ENCODE measurements at places on chromosomes 12 and 14.

GRCh38 chr14:24556756-24557155 lies 19.3 kb downstream of the CTSG start:
- DNase-seq: no peak

DNA sequence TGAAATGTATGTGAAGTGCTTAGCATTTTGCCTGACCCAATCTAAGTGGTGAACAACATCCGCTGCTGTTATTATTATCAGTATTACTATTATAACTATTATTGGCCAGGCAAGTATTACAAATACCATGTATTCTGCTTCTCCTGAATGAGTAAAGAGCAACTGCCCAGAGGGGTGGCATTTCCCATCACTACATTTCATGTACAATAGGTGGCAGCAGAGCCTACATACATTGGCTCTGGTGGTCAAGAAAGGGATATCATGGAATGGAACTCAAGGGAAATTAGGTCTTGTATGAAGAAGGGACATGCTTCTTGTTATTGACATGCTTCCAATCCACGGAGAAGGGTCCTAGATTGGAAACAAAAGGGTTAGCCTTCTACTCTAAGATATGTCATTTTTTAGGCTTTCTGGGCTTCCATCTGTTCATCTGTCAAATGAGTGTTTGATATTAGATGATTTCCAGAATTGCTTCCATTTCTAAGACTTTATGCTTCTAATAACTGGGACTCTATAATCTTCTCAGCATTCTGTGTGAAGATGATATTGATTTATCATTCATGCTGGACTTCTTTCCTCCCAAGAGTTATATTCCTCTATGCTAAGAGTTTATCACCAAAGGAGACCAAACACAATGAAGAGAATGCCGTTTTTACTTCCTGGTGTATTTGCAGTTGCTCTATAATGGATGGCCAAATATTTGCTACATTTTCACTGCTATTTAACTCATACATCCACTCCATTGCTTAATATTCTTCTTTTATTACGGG lies 239.1 kb downstream of the SSPN start:
- peak; percentile 6 for DNase-seq

DNA sequence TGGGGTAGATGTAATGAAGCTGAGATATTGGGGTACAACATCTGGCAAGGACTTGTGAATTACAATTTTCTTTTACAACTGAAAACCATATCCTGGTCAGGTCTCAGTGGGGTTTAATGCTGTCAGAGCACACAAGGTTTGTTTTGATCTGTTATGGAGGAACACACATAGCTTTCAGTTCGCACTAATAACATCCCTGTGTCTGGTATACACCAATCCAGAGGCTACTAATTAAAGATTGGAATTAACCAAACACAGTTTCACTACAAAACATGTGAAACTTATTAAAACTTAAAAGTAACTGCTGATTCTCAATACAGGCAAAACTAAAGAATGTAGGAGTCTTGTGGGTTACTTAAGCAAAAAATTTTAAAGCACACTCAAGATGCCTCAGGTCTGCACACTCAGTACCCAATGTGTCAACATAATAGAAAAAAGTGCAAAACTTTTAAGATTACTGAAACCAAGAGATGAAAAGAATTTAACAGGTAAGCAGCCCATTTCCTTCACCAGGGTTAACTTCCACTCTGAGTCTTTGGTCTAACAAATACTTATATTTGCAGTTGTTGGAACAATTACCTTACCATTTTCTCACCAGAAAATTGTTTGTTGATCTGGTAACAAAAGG lies 77.4 kb downstream of the LLPH start:
- no peak for DNase-seq

DNA sequence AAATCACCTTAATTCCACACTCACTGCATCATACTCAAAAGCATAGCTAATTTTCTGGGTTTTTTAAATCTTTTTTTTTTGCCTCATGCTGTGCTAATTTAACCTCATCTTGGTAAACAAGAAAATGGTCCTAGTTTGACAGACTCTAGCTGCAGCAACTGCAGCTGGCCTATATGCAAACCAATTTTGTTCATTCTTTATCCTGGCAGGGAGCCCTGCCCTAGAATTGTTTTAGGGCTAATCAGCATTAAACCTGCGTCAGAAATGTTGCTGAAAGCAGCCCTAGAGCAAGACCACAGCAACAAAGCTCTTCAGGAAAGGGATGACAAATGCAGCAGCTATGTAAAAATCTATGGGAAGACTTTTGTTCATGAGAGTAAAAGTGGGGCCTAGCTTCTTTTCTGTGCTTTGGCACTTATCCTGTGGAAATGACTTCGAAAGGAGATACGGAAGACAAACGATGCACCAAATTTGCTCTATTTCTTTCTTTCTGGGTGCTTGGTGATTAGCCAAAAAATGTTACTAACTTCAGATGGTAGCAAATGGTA lies 72.2 kb downstream of the DENND5B start:
- DNase-seq: no peak

DNA sequence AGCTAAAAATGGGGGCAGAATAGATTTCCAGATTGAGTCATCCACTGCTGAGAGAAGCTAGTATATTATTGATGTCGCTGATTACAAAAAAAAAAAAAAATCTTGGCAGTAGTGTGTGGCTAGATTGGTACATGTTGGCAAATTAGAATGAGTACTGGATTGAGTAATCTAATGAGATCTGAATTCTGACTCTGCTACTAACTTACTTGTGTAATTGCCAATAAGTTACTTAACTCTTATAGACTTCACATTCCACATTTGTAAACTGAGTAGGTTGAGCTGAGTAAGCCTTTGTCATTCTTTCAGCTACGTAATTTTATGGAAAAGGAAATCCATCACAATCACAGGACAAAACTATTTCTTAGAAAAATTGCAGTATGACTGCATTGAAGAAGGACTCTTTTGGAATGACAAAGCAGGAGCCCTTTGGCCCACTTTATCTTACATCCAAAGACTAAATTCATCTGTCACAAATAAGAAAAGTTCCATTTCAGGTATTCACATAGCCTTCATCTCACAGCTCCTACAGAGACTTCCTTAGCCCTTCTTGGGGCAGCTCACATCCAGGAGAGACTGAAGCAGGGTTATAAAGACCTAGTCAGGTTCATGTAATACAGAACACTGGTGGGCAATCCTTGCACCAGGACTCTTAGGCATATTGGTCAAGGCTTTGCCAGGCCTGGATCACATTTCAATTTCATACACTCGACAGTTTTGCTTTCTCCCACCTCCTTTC lies 197.3 kb upstream of the CPNE8 start:
- no peak for DNase-seq

GRCh38 chr12:107917912-107918800 lies 143.7 kb downstream of the ASCL4 start:
- no peak for DNase-seq

DNA sequence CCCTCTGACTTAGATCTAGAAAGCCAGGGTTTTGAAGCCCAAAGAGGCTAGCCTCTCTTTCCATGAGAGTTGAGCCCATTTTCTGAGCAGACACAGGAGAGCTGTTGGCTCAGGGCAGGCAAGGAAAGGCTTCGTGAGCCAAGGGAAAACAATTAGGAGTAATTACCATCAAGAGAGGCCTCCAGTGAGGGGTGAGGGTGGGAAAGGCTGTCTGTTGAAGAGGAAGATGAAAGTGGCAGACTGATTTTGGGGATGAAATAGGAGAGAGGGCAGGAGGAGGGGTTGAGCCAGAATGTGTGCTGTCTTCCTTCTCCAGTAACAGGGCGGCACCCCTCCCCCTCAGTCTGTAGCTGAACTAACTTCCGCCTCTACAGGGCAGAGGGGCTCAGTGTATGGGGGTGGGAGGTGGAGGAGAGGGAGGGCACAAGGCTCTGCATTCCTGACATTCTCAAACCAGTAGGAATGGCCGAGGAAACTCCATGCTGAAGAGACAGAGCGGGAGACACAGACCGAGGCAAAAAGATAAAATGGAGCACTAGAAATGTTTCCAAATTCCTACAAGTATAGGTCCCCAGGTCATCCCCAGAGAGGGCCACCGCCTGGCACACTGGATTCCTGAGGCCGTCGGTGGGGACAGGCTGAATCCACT lies 33.1 kb upstream of the COL2A1 start:
- DNase-seq: no peak

DNA sequence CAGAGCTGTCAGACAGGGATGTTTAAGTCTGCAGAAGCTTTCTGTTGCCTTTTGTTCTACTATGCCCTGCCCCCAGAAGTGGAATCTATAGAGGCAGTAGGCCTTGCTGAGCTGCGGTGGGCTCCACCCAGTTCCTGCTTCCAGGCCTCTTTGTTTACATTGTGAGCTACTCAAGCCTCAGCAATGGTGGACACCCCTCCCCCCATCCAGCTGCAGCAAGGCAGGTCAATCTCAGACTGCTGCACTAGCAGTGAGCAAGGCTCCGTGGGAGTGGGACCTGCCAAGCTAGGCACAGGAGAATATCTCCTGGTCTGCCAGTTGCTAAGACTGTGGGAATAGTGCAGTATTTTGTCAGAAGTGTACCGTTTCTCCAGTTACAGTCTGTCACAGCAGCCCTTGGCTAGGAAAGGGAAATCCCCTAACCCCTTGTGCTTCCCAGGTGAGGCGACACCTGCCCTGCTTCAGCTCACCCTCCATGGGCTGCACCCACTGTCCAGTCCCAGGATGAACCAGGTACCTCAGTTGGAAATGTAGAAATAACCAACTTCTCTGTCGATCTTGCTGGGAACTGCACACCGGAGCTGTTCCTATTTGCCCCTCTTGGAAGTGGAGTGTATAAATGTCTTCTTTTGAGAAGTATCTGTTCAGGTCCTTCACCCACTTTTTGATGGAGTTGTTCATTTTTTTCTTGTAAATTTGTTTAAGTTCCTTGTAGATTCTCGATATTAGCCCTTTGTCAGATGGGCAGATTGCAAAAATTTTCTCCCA lies 213.5 kb upstream of the SLC38A2 start:
- peak; percentile 48 for DNase-seq

GRCh38 chr12:57840726-57841125 lies 5.8 kb downstream of the CTDSP2 start:
- DNase-seq: no peak

DNA sequence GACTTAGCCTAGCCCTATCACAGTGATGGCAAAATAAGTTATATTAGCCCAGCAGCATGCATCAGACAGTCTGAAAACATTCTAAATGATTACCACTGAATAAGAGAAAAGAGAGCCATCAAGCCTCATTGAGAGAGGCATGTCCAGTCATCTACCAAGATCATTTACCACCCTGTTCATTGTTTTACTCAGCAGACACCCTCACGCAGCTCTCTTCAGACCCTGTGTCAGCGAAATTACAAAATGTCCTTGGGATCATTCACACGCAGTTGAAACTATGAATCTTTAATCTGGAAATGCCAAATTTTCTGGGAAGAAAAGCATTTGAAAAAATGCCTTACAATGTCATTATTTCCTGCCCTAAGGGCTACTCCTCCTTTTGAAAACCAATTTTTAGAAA lies 89.5 kb downstream of the PTPRO start:
- no peak for DNase-seq

DNA sequence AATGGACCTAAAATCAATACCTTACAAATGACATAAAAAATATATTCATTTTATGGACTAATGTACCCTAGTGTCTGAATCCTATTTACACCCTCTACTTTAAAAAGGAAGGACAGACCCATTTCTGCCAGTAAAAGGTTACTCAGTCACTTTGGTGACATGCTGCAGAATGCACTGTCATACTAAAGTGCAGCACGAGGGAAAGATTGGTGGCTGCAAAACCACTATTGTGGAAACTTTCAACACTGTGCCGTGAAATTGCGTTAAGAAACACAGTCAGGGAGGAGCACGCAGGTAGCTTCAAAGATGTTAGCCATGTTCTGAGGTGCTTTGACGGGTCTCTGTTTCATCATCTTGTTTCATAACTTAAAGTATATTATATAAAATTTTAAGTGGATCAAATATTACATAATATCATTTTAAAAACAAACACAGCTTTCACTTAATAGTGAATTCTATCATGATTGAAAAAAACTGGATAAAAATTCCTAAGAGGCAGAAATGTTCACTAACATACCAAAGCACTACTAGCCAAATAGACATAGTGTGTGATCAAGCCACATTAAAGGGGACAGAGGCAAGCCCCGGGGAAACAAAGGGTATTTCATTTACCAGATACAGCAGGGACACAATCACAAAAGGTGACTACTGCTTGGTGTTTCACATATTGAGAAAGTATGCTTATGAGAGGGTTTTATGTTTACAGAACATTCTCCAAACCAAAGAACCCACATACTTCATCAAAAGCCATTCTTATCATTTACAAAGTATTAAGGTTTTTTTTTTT lies 330.8 kb upstream of the SOX5 start:
- no peak for DNase-seq

DNA sequence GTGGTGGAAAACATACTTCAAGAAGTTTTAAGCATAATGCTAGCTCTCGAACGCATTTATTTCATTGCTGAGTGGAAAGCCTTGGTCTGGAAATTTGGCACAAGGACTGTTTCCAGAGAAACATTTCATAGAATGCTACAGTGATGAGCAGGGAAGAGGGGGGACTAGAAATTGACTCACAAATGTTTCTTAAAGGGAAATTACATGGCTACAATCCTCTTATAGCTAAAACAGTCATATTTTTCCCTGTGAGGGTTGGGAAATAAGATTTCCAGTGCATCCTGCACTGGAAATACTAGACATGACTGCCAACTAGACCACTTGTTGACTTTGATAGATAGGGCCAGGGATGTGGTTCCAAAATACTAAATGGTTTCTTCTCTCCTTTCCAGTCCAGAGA lies 197.3 kb upstream of the RGS6 start:
- DNase-seq: no peak

DNA sequence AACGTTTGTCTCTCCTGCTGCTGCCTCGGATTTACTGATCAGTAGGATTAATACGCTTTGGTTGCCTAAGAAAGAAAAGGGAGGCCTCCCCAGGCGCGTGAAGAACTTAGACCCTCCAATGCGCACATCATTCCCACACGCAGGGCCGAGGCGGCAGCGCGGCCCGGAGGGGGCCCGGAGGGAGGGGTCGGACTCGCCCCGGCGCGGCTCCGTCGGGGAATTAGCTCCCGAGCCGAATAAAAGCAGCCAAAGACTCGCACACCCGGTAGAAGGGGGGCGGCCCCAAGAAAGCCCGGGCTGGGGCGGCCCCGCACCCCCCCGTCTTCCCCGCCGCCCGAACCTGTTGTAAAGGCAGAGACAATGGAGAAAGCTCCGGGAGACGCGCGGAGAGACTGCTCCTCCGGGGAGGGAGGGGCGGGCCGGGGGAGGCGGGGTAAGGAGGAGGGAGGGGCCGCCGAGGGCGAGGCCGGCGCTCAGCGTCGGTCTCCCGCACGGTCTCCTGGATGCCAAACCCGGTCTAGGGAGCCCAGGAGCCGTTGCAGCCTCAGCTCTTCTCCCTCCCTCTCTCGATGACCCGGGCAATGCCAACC lies at the start of gene NELL2:
TSS of gene NELL2 (minus strand) at position 362 of the 590 bp plus-strand sequence. CDS start 446 bp downstream, outside the sequence.
- DNase-seq: peak; percentile 74

DNA sequence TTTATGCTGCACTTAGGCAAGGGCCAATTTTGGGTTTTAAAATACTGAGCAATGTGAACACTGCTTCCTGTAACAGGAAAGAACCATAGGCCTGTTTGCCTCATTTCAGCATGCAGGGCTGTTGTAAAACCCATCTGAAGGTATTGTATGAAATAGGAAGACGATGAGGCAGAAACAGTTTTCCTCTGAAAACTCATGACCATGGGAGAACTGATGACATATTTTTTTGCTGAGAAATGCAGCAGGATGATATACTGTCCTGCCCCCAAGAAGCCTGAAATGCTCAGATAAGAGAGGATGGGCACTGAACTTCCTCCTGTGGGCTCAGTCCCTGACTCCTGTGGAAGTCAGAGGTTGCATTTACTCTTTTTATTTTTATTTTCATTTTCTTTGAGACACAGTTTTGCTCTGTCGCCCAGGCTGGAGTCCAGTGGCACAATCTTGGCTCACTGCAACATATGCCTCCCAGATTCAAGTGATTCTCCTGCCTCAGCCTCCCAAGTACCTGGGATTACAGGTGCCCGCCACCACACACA lies 17.4 kb downstream of the PYGL start:
- DNase-seq: no peak

GRCh38 chr14:75440733-75441477 lies 13.1 kb downstream of the JDP2 start:
- no peak for DNase-seq
